NCI-H2171 treated with DMSO at 0.1 percent for 48 hours (cell line): ENCODE measurements at places on chromosomes 3 and 15.

- no peak for DNase-seq
Observed at GRCh38 chr3:69866988-69867720, 127.9 kb downstream of the MITF start.

- no peak for DNase-seq
Observed at GRCh38 chr3:40521254-40521653, 3.5 kb upstream of the ZNF621 start.

GRCh38 chr3:14457999-14458398, 55.6 kb downstream of the SLC6A6 start:
- DNase-seq: no peak

DNA sequence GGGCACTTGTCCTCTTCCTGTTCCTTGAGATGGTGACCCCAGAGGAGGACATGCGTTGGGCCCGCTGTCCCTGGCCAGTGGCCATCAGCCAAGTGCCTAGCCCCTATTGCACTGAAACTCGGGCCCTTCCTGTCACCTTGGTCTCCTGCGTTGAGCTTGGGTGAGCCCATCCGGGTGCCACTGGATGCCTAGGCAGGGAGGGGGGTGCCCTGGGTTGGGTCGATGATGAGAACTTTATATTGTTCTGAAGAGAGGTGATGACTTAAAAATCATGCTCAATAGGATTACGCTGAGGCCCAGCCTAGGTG, 221.8 kb downstream of the SNRPN start:
- DNase-seq: no peak

GRCh38 chr15:88834211-88834812, 31.1 kb downstream of the ACAN start:
- DNase-seq: no peak

GRCh38 chr3:185332026-185332735, 30.8 kb upstream of the MAP3K13 start:
- DNase-seq: peak; percentile 88

DNA sequence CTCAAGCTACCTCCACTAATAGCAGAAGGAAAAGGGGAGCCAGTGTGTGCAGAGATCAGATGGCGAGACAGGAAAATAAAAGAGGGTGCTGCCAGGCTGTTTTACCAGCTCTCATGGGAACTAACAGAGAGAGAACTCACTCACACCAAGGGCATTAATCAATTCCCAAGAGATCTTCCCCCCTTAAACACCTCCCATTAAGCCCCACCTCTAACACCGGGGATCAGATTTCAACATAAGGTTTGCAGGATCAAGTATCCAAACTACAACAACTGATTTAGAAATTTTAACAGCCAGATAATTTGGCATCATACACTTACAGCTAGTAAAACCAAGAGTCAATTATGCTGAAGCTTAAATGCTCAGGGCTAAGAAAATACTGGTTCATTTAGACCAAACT, 18.9 kb downstream of the CD200 start:
- peak; percentile 100 for DNase-seq

DNA sequence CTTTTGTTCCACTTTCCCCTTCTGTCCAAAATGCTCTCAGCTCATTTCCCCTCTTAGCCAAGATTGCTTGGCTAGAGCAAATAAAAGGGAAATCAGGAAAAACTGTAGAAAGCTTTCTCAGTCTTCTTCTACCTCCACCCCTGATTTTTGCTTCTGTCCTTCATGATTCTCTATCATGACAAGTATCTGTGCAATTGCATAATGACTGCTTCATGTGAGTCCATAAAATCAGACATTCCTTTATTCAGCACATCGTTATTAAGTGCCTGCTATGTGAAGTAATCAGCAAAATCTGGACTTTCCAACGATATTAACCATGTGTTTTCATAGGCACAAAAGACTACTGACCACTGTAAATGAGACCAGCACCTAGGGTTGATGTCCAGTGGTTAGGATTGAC, 321.5 kb upstream of the CBLB start:
- no peak for DNase-seq

DNA sequence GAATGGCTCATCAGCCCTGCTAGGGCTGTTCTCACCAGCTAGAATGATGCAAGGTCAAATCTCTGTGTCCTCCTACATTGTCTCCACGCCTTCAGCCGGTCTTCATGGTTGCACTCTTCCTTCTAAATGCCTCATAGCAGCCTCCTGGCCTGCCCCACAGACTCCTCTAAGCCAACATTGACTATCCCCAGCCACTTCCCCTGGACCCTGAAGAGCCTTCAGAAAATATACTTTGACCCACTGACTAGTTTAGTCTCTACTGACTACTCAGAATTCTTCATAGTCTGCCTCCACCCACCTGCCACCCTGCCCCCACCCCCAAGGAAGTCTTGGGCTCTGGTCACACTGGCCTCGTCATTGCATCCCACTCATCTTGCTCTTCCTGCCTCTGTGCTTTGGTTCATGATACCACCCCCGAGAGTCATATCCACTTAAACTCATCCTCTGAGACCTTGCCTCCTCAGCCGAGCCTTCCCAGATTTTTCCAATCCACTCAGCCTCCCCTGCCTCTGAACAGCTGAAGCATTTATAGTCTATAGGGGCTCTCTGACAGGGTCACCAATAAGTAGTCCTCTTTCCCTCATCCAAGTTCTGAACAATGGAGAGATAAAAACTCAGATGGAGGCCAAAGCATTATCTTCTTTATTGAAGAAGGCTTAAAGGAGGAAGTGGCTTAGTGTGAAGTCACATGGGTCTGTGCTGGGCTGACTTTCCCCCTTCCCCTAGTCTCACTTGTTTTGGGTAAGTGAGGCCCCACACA, 9.5 kb upstream of the DOCK3 start:
- no peak for DNase-seq

DNA sequence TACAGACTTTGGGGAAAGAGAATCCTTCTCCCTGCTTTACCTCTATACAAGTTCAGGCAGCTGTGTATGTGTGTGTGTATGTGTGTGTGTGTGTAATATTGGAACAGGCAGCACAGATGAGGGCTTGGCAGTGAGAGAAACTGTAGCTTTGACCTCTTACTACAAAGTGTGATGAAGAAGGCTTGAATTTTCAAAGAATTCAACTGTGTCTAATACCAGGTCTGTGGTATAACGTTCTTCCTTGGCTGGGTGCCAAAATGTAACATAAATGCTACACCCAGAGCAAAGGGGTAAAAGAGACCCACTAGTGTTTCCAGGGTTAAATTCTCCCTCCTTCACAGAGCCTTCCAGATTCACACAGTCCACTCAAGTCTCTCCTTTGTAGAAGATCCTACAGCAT, 51.1 kb downstream of the CHST2 start:
- peak; percentile 6 for DNase-seq

DNA sequence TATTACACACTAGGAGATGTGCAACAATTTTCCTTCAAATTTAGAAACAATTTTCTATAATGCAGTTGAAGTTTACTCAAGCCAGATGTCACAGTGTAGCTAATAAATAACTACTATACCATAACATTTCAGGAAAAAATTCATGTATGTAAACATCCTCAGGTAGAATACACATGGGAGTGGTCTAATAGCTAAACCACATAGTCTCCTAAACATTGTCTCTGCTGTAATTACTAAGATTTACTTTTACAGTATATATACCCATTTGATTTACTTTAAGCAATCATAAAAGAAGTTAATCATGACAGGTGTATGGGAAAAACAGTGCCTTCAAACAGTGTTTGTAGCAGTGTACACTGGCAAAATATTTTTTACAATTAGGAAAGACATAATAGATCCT, 110.1 kb upstream of the GRM7 start:
- no peak for DNase-seq

DNA sequence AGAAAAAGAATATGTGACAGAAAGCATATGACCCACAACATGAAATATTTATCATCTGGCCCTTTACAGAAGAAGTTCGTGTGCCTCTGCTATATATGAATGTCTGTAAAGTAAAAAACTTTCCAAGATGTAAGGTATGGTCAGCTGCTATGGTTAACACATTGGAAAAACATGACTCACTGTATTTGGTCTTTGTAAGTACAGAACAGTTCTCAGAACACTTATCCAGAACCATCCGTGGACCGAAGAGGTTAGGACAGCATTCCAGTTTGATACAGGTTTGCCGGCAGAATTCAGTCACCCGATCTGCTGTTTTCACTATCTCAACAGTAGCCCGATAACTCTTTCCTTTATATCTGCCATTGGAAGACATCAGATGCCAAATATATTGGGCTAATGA, 13.5 kb upstream of the STIMATE start:
- DNase-seq: no peak

DNA sequence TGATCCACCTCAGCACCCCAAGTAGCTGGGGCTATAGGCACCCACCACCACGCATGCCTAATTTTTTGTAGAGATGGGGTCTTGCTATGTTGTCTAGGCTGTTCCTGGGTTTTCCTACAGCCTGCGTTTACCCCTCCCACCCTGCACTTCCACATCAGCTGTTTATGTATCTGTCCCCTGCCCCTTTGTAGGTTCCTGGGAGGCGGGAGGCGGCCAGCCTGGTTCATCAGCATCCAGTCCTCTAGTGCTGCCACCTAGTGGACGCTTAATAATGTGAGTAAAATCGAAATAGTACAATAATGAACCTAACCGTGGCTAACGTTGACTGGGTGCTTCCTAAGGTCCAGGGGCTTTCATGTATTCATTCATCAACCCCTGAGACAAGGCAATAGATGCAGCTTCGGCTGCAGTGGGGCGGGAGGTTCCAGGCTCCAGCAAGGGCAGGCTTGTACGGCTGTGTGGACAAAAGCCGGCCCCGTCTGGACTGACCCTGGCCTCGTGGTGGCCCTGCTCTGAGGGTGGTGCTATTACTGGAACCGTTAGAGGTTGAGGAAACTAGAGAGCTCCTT, 1.2 kb upstream of the LCTL start:
- DNase-seq: peak; percentile 59

- DNase-seq: no peak
Observed at GRCh38 chr3:113152849-113153248, 58.5 kb upstream of the BOC start.

DNA sequence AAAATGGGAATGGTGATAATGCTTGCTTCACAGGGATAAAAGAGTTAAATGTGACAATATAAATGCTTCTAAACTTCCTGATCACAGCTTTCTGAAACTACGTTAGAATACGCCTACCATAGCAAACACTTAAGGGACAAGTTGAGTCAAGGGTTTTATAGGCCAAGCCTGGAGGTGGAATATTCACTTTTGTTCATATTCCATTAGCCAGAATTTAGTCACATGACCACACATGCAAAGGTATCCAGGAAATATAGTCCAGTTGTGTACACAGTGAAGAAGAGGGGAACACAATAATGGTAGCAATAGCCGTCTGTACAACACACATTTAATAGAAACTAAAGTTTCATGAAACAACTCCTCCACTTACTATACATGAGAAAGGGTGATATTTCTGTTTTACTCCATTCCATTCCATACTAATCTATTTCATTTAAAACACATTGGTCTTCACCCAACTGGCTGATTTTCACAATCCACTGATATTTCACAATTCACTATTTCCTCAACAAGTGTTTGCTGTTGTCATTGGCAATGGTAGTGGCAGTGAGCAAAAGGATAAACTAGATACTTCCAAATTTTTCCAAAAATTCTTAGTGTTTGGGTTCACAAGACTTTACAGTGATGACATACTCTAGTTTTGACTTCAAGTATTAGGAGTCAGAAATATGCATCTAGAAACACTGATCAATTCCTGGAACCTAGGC, 270.9 kb downstream of the ERC2 start:
- DNase-seq: no peak

- no peak for DNase-seq
Observed at GRCh38 chr15:69914960-69915359, 182.8 kb downstream of the TLE3 start.

DNA sequence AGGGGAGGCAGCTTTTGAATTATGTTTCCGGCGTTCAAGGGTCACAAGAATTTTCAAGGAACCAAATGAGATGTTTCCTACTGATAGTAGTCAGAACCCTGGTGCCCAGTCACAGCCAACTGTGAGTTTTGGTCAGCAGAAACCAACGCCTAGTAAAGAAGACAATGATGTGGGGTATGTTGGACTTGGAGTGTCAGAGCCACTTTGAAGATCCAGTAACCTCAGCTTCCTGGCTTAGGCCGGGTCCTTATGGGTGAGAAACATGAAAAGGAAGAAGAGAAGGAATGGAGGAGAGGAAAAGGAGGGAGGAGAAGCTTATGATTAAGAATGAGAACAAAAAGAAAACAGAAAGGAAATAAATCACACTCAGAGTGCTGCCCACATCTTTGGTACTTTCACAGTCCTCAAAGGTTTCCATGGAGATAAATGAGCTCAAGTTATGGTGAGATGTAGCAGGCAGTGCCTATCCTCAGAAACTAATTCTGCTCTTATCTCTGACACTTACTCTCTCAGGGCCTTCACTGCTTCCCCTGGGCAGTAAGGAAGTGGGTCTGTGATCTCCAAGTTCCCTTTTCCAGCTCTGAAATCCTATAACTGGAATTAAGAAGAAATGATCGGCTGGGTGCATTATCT, 2.0 kb upstream of the MCF2L2 start:
- DNase-seq: no peak

DNA sequence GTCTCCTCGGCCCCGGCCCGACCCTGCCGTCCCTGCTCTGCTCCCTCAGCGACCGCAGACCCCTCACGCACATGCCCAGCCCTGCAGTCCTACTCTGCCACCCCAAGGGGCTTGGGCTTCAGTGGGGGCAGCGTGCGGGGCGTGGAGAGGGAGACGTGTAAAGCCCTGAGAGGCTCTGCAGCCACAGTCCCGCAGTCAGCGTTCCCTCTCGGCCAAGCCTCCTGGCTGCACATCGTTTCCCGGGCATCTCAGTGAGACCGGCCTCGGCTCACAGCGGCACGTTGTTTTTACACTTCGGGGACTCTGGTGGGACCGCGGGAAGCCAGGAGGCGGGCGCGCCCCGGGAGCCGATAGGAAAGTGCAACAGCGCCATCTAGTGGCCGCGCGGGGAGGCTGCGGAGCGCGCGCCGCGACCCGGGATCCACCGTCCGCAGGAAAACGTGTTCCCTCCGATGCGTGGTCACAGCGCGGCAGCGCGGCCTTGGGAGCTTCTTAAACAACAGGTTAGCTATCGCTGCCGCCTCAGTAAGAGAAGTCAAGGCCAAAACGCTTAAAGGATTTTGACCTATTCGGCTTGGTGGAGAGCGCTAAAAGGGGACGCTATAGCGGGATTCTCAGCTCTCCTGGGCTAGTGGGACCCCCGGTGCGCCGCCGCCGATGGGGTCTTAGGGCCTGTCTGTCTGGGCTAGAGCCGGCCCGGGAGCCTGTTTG, 226.8 kb upstream of the IGF1R start:
- peak; percentile 26 for DNase-seq

DNA sequence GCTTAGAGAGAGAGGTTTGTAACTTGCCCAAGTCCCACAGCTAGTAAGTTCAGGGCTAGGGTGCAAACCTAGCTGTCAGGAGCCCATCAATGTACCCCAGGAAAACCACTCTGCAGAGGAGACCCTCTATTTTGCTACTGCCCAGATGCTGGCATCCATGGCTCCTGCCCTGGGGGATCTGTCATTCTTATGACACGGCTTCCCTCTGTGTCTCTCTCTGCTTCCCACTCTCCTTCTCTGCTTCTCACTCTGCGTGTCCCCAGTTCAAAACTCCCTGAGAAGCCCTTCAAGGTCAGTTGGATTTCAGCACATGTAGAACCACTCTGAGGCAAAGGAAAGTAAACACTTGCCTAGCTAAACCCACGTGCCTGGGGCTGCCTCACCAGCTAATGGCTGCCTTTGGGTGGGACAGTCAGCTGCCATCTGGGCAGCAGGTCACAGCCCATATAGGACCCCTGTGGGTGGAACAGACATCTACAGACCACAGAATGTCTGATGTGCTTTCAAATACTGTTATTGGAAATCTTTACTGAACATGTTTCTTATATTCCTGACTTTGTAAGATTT, 29.4 kb upstream of the SLCO2A1 start:
- DNase-seq: no peak
